Pulmonary artery endothelial cell (primary cell): ENCODE measurements at places on chromosomes 1 and 21. TPM values are rescaled to one million over a fixed set of nuclear protein-coding genes. Genes with fewer than 3 reads are reported as not detected.

- no peak for DNase-seq
Measured at GRCh38 chr1:231421546-231421970, 529 bp downstream of the EGLN1 start.

- DNase-seq, result no peak
Measured at GRCh38 chr21:29193072-29193471, 62.6 kb downstream of the MAP3K7CL start.

- no peak for DNase-seq
Measured at GRCh38 chr1:154158307-154159125, 3.6 kb upstream of the NUP210L start.

GRCh38 chr1:91541918-91542533 lies 41.4 kb downstream of the CDC7 start:
- no peak for DNase-seq

DNA sequence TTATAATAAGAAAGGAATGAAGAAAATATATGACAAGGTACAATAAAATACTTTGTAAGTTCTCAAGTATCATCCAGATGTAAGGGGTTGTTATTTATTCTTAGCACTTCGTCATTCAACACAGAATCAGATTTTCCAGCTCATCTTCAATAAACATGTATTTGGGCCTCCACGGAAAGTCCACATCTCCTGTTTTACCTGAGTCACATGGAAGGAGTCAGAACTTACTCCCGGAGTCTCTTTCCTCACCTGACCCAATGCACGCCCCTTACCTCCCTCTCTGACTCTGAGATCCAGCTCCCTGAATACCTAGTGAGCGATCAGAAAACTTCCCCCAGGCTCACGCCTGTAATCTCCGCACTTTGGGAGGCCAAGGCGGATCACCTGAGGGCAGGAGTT lies 1.5 kb upstream of the PMVK start:
- DNase-seq, result no peak

- DNase-seq, result no peak
Measured at GRCh38 chr21:37204580-37204979, 62.6 kb downstream of the VPS26C start.

DNA sequence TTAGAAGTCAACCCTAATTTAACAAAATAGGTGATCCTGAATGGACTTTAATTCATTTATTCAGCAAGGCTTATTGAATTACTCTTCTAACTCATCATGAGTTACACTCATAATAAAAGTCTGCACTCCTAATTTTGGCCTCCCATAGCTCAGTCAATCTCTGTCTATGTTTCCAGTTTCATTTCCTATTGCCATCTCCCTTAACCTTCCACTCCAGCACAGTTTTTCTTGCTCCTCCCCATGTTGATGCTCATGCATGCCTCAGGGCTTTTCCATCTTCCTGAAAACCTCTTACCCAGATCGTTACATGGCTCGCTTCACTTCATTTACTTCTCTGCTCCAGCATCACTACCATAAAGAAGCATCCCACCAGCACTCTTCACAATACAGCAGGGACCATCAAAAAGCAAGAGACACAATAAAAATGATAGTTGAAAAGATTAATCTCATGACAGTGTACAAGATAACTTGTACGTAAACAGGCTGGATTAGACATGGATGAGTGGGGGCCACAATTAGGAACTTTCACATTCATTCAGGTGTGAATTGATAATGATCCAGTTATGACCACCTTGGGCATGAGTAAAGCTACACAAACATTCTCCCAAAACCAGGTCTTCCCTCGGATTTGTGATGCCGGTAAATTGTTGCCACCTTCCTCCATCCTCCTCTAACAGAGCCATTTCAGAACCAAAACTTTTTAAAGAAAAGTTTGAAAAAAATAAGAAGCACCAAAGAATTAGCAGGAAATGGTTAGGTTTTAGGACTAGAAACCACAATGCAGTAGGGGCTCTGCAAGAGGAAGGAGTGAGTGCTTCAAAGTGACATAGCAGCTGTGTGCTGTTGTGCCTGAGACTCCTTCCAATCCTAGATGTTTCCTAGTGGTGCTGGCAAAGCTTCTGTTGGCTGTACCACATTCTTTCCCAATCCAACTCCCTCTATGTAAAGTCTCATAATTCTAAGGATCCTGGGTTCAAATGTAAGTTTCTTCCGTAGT lies 89.8 kb downstream of the OLFML2B start:
- no peak for DNase-seq

- DNase-seq, result no peak
Measured at GRCh38 chr1:162912061-162912667, 51.2 kb upstream of the CCDC190 start.

DNA sequence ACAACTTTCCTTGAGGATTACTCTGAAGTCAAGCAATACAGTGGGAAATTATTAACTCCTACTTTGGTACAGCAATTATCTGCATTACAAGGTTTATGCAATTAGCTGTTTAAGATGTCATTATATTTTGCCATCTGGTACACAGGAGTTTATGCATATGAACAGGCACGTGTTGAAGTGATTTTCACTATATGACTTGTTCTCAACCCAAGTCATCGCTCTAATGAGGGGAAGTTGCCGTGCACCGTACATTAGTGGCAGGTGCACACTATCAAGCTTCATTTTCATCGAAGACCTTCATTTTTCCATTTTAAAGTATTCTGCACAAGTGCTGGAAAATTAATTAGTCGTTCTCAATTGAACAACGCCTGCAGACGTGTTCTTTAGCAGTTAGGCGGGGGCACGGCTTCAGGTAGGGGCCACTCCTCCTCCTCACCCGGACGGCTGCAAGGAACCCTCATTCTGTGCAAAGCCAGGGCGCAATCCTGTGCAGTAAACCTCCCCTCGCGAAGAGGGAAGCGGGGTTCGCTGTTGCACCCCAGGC lies 39.8 kb upstream of the NFIA start:
- DNase-seq, result no peak

GRCh38 chr1:153831026-153831425 lies 55.8 kb downstream of the SLC27A3 start:
- no peak for DNase-seq

MROH9 gene
- not detected in 2 replicates for total RNA-seq

DNA sequence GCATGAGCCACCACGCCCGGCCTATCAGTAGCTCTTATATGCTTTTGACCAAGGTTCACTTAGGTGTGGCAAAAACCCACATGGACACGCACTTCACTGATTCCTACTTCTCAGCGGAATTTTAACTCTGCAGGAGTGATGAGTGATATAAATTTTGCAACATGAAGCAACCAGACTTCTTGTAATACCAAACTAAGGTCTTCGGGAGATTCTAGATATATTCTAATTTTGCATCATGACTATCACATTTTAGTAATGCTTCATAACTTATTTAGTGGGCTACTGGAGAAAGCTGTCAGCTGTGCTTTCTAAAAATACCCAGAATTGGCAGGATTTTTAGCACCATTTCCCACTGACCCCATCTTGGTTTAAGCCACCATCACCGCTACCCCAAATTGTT lies 27.8 kb downstream of the RHCE start:
- DNase-seq, result no peak

OR6N1 gene
- total RNA-seq, result not detected in 2 replicates

DNA sequence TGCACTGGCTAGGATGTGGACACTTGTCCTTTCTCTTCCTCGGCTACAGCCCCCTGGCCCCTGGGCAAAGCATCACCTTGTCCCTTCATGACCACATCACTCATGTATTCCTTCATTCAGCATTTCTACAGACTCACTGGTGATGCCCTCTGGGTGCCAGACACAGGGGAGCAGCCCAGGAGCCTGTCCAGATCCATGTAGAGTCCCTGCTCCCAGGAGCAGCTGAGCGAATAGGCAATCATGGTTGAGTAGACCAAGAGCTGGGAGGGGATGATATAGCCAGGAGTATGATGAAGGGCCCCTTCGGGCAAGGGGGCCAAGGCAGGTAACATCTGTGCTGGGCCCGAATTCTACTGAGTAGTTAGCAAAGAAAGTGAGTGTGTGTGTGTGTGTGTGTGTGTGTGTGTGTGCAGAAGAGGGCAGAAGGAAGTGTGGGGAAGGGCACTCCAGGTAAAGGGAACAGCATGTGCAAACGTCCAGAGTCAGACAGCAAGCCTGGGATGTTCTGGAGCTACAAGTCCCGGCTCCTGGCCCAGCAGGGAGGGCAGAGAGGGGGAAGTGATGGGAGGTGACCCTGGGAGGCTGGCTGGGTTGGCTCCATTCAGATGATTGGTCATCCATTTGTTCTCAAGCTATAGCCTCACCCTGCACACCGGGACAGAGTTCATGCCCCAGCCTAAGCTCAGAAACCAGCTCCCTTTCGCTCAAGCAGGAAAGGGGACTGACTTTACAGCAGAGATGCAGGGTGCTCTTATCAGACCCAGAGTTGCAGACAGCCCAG lies 21.0 kb upstream of the PIK3CD start:
- DNase-seq, result no peak

DNA sequence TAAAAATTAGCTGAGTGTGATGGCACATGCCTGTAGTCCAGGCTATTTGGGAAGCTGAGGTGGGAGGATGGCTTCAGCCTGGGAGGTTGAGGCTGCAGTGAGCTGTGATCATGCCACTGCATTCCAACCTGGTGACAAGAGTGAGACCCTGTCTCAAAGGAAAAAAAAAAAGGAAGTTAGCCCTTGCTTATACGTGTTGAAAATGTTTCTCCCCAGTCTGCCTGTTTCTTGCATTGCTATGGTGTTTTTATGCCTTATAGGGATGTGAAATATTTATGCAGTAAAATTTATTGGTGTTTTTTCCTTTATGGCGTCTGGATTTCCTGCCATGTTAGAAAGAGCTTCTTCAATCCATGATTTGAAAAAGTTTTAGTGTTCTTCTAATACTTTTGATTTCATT lies 3.6 kb upstream of the RERE start:
- DNase-seq, result no peak

- no peak for DNase-seq
Measured at GRCh38 chr1:113765306-113766230, 6.3 kb upstream of the PHTF1 start.

DNA sequence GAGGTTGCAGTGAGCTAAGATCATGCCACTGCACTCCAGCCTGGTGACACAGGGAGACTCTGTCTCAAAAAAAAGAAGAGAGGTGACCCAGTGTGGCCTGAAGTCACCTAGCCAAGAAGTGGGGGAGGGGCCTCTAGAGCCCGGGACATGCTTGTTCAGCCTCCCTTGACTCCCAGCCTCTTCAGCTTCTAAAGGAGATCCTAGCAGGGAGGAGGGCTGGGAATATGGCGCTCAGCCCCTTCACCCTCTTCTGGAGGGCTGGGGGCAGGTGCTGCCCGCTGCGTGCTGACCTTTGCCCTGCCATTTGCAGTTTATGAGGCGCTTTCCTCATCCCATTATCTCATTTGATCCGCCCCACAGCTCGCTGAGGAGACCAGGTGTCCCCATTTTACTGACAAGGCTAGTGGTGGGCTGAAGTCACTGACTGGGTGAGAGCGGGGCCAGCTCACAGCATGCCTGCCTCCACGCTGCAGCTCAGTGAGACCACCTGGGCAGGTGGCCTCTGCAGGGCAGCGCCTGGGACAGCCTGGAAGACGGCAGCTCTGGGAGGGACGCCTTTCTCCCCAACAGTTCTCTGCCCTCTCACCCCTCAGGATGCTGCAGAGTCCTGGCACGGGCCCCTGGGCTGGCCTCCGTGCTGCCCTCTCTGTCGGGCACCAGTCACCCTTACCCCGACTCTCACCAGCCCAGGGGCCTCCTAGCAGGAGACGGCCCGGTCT lies 7.5 kb downstream of the ELF3 start:
- DNase-seq, result no peak

LDLRAD1 gene
- total RNA-seq, result not detected in 2 replicates

DNA sequence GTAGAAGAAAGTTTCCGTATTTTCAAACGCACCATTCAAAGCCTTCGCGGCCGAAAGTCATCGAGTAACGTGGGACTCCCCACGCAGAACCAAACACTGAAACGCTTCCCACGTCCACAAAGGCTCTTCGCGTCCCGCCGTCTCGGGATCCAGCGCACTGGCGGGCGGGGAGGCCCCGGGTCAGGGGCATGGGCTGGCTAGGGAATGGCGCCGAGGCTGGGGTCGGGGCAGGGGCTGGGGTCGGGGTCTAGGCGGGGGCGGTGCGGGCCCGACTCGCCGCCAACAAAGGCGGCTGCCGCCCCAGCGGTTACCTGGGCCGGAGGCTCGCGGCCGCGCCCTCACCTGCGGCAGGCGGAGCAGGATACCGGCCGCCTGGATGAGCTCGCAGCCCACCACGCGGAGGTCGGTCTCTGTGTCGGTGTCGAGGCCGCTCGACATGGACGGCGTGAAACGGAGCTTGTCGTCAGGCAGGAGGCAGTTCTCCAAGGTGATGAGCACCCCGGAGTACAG lies 403 bp downstream of the CCNL2 start:
- no peak for DNase-seq

ACKR1 gene
- total RNA-seq, result 0.86 TPM in 1 of 2 replicates, not detected in the other

DNA sequence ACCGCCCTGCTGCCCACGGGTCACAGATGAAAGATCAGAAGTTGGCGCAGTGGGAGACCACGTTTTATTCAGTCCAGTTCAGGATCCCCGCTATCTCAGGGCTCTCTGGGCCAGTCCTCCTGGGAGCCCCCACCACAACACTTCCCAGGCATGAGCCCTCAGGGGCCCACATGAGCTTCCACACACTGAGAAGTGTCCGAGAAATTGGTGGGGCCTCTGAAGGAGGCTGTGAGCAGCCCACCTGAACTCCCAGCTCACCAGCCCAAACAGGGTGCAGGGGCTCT lies 12.1 kb downstream of the TRIM46 start:
- DNase-seq, result no peak

GRCh38 chr1:111140680-111140967 lies 601 bp downstream of the CEPT1 start:
- DNase-seq, result peak; percentile 15

DNA sequence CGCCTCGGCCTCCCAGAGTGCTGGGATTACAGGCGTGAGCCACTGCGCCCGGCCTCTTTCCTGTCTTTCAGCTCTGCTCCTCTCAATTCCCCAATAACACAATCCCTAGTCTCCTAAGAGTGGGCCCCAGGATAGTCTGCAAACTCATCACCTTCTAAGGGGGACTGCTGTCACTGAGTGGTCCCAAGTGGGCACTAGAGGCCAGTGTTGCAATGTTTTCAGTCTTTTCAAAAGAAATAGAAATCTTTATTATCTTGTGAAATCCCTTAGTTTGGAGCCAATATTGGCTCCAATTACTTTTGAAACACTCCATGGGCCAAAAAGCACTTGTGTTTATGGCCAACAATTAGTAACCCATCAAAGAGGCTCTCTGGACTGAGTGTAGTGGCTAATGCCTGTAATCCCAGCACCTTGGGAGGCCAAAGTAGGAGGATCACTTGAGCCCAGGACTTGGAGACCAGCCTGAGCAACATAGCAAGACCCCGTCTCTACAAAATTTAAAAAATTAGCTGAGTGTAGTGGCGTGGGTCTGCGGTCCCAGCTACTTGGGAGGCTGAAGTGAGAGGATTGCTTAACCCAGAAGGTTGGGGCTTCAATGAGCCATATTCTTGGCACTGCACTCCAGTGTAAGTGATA lies 28.6 kb upstream of the ZNF697 start:
- no peak for DNase-seq
